ENCODE measurements at places on chromosomes 11 and 22. TPM values are rescaled to one million over a fixed set of nuclear protein-coding genes. Genes with fewer than 3 reads are reported as not detected.
A peak's percentile ranks its signal among the peaks of the same experiment; 100 is the strongest.

Gene OTOG
- polyA plus RNA-seq = not detected

Gene SCUBE1
- polyA plus RNA-seq = 2.6 TPM

Gene SCGB2A2
- not detected for polyA plus RNA-seq

Gene BAIAP2L2
- polyA plus RNA-seq = 484 TPM

Gene C11orf65
- 0.84 TPM for polyA plus RNA-seq

Gene ACTN3
- polyA plus RNA-seq = 0.19 TPM

Gene RASGRP2
- 2.9 TPM for polyA plus RNA-seq

Gene ZNF70
- 0.98 TPM for polyA plus RNA-seq

GRCh38 chr11:117160826-117161225, 16.7 kb downstream of the PAFAH1B2 start:
- no peak overlapping the region for H3K4me3 ChIP-seq
- DNase-seq = no peak
- H3K27me3 ChIP-seq = no peaks in the 10 kb centered on the region
- peaks cover 3% of the 10 kb centered on the region for H3K4me1 ChIP-seq
- H3K27ac ChIP-seq = no peak overlapping the region

GRCh38 chr22:35407362-35407761, 7.4 kb downstream of the MCM5 start:
- no peak for DNase-seq
- no peak overlapping the region for H3K27ac ChIP-seq
- peaks cover 79% of the 10 kb centered on the region for H3K36me3 ChIP-seq
- H3K4me3 ChIP-seq = no peak overlapping the region
- no peaks in the 10 kb centered on the region for H3K4me1 ChIP-seq

DNA sequence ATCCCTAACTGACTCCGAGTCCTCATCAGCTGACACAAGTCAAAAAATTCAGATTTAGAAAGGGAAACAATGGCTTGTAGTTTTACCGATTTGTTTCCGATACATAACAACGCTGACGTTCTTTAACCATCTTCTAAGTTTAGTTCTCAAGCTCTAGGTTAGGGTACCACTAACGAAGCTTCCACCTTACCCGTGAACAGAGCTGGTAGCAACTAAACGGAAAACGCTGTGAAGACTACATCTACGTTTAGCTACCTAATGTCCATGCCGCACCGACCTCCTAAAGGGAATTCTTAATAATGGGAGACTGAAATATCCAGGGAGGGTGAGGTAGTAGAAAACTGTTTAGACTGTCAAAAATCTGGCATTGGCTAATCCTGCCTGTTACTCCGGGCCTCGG, 1.0 kb downstream of the NUP98 start:
- H3K27me3 ChIP-seq = no peaks in the 10 kb centered on the region
- H3K36me3 ChIP-seq = peaks cover 34% of the 10 kb centered on the region
- peaks cover 25% of the 10 kb centered on the region for H3K4me1 ChIP-seq

- H3K36me3 ChIP-seq = no peaks in the 10 kb centered on the region
- DNase-seq = no peak
- no peaks in the 10 kb centered on the region for H3K27me3 ChIP-seq
Observed at GRCh38 chr11:114121804-114122504, 62.4 kb downstream of the ZBTB16 start.

GRCh38 chr11:33480626-33481025, 220.0 kb downstream of the C11orf91 start:
- H3K27me3 ChIP-seq = no peaks in the 10 kb centered on the region
- no peak for DNase-seq
- H3K27ac ChIP-seq = no peak overlapping the region

DNA sequence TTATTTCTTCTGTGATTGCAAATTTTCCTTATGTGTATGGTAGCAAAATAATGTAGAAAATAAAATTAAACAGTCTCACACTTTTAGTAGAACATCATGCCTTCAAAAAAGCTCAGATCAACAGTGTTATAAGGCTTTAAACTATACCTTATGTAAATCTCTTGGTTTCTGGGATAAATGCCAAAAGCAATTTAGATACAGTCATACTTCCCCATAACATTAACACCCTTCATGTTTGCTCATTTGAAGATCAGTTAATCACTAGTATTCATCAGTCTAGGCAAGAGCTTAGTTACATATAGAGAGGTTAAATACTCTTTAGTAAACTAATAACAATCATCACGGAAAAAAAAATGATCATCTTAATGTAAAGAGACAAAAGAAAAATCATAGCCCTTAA, 421.8 kb upstream of the ANO3 start:
- no peaks in the 10 kb centered on the region for H3K4me1 ChIP-seq
- H3K4me3 ChIP-seq = no peak overlapping the region
- H3K36me3 ChIP-seq = no peaks in the 10 kb centered on the region
- H3K27ac ChIP-seq = no peak overlapping the region
- DNase-seq = peak; percentile 77
- no peaks in the 10 kb centered on the region for H3K27me3 ChIP-seq

DNA sequence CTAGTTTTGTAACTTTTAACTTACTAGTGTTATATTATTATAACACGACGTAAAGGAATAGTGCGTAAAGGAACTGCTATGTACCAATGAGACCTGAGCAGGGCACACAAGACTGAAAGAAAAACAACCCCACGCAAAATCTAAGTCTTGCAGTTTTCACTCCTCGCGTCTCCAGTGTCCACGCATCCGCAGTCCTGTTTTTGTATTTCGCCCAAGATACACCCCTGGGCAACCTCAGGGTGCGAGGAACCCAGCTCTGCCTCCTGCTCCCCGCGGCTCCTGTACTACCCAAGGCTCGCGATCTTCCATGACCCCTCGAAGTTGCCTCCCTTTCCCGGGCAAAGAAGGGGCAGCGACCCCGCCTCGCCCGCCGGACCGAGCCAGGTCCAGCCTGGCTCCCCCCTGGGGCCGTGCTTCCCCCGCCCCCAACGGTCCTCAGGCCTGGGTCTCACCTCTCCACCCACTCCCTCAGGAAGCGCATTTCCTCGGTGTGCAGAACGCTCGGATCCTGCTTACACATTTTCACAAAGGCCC, 393 bp downstream of the ST13 start:
- DNase-seq = peak; percentile 35
- no peaks in the 10 kb centered on the region for H3K36me3 ChIP-seq
- peak overlapping the region; percentile 73 for H3K4me3 ChIP-seq
- H3K27me3 ChIP-seq = no peaks in the 10 kb centered on the region
- H3K27ac ChIP-seq = peak overlapping the region; percentile 99
- H3K4me1 ChIP-seq = peaks cover 10% of the 10 kb centered on the region

DNA sequence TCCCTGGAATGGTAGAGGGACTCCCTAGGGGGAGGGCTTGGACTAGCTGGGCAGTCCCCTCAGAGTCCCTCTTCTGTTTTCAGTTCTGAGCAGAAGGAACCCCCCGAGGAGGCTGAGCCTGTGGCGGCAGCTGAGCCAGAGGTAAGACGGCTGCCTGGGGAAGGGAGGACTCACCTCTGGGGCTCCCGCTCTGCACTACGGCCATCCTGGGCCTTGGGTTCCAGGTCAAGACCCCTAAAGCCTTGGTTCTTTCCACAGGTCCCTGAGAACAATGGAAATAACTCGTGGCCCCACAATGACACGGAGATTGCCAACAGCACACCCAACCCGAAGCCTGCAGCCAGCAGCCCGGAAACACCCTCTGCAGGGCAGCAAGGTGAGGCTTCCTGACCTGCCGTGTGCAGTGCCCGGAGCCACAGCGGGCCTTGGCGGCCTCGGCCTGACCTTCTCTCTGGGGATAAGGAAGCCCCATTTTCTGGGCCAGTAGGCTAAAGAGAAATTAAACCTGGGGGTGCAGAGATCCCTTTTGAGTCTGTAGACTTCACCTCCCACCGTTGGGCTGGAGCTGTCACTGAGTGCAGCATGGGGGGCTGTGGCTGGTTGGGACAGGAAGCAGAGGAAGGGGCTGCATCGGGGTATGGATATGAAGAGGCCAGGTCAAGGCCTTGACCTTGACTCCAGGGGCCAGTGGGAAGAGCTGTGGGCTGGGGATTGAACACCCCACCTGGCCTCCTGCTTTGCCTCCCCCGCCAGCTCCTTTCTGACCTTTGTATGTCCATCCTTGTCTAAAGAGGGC, 15.0 kb downstream of the INCENP start:
- no peak overlapping the region for H3K27ac ChIP-seq
- H3K4me1 ChIP-seq = no peaks in the 10 kb centered on the region
- peaks cover 83% of the 10 kb centered on the region for H3K36me3 ChIP-seq
- DNase-seq = no peak
- H3K4me3 ChIP-seq = no peak overlapping the region

DNA sequence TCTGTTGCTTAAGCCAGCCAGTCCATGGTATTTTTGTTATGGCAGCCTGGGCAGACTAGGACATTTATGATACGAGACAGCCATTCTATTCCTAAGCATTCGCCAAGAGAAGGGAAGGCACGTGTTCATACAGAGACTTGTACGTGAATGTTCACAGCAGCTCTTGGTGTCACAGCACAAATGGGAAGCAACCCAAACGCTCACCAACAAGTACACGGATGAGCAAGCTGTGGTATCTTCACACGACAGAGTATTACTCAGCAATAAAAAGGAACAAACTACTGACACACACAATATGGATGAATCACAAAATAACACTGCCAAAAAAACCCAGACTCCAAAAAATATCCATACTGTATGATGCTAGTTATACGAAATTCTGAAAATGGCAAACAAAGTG, 85.1 kb downstream of the PHF21B start:
- no peaks in the 10 kb centered on the region for H3K4me1 ChIP-seq
- DNase-seq = no peak
- no peaks in the 10 kb centered on the region for H3K36me3 ChIP-seq

DNA sequence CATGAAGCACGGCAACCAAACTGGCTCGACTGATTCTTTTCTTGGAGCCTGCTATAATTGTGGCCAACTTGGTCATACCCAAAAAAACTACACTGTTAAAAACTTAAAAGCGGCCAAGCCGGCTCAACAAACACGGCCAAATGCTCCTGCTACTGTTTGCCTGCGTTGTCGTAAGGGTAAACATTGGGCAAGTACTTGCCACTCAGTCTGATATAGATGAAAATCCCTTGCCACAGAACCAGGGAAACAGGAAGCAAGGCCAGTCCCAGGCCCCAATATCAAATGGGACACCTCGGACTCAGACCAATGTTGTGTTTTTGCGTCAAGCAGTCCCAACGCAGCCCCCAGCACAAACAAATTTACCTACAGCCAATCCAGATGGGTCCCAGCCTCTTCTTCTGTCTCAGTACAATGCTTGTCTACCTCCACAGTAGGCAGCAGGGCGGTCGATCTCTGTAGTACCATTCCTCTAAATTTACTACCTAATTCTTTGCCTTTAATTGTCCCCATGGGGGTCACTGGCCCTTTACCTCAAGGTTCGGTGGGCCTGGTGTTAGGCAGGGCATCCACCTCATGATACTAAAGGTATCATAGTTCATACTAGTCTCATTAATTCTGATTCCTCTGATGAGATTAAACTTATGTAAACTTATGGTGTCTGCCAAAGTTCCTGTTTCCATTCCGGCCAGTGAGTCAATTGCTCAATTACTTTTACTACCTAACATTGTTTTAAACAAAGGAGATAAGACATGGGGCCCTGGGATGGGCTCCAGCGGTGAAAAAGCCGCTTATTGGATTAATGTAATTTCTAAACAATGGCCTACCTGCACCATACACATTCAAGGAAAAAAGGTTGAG, 3.7 kb upstream of the COMT start:
- no peak overlapping the region for H3K27ac ChIP-seq
- peak; percentile 59 for DNase-seq
- peaks cover 4% of the 10 kb centered on the region for H3K36me3 ChIP-seq
- H3K27me3 ChIP-seq = no peaks in the 10 kb centered on the region
- no peak overlapping the region for H3K4me3 ChIP-seq
- H3K4me1 ChIP-seq = peaks cover 2% of the 10 kb centered on the region

- H3K27me3 ChIP-seq = no peaks in the 10 kb centered on the region
- DNase-seq = peak; percentile 28
- peak overlapping the region; percentile 31 for H3K27ac ChIP-seq
- H3K4me1 ChIP-seq = peaks cover 2% of the 10 kb centered on the region
Observed at GRCh38 chr11:112156956-112157766, 6.7 kb downstream of the IL18 start.

DNA sequence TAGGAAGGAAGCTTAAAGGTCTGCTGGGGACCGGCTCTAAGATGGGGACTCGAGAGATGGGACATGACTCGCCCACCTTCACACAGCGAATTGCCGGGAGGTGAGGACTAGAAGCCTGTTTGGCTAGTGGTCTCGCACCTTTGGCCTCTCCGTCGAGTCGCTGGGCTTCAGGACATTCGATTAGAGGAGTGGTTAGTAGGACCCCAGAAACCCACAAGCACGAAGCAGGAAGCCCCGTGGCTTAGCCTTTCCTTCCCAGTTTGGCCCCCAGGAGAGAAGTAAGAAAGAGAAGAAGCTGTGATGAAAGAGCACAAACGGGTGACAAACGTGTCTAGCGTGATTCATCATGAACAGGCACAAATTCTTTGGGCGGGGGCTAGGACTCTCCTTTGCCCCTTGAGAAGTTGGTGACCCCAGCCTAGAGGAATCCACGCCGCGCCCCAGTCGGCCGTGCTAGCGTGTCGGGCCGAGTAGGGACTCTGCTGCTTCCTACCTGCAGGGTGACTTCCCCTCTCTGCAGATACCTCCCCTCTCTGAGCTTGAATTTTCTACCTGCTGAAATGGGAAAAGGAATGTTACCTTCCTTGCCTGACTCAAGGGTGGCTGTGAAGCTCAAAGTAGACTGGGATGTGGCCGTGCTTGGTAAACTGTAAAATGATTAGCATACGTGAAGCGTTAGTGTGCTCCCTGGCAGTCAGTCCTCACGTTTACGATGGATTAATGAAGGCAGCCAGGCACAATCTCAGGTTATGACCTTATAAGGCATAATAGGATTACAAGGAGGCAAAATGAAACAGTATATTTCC, 1.1 kb upstream of the ADM start:
- H3K4me1 ChIP-seq = peaks cover 28% of the 10 kb centered on the region
- H3K36me3 ChIP-seq = no peaks in the 10 kb centered on the region
- peak overlapping the region; percentile 79 for H3K4me3 ChIP-seq
- DNase-seq = peak; percentile 73
- H3K27ac ChIP-seq = peak overlapping the region; percentile 89

GRCh38 chr11:68948935-68949334, 31.9 kb downstream of the MRGPRD start:
- no peak overlapping the region for H3K4me3 ChIP-seq
- H3K27me3 ChIP-seq = no peaks in the 10 kb centered on the region
- no peaks in the 10 kb centered on the region for H3K36me3 ChIP-seq

DNA sequence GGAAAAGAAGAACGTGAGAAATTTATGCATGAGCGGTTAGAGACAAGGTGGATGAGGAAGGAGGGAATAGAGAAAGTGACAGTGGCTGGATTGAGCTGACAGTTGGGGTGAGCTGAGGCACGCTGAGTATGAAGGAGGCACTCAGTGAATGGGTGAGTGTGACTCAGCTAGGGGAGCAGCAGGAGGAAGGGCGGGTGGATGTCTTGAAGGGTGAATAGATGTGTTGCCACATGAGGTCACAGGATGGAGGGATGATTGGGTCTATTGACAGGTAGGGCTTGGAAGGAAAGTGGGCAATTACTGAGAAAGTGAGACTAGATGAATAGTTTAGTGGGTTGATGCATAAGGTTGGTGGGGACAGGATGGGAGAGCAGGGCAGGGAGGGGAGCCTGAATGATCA, 8.0 kb downstream of the IFITM10 start:
- no peaks in the 10 kb centered on the region for H3K4me1 ChIP-seq
- H3K27me3 ChIP-seq = peaks cover under 1% of the 10 kb centered on the region
- no peak overlapping the region for H3K27ac ChIP-seq
- DNase-seq = no peak
- H3K4me3 ChIP-seq = no peak overlapping the region

GRCh38 chr22:36331912-36332622, 55.7 kb downstream of the MYH9 start:
- no peaks in the 10 kb centered on the region for H3K4me1 ChIP-seq
- no peak for DNase-seq
- no peaks in the 10 kb centered on the region for H3K27me3 ChIP-seq
- peaks cover 8% of the 10 kb centered on the region for H3K36me3 ChIP-seq

GRCh38 chr11:95930948-95931347, 7.0 kb upstream of the MTMR2 start:
- H3K4me3 ChIP-seq = no peak overlapping the region
- no peak for DNase-seq
- no peaks in the 10 kb centered on the region for H3K4me1 ChIP-seq
- no peaks in the 10 kb centered on the region for H3K36me3 ChIP-seq
